ENCODE measurements at places on chromosomes 3 and 15.

DNA sequence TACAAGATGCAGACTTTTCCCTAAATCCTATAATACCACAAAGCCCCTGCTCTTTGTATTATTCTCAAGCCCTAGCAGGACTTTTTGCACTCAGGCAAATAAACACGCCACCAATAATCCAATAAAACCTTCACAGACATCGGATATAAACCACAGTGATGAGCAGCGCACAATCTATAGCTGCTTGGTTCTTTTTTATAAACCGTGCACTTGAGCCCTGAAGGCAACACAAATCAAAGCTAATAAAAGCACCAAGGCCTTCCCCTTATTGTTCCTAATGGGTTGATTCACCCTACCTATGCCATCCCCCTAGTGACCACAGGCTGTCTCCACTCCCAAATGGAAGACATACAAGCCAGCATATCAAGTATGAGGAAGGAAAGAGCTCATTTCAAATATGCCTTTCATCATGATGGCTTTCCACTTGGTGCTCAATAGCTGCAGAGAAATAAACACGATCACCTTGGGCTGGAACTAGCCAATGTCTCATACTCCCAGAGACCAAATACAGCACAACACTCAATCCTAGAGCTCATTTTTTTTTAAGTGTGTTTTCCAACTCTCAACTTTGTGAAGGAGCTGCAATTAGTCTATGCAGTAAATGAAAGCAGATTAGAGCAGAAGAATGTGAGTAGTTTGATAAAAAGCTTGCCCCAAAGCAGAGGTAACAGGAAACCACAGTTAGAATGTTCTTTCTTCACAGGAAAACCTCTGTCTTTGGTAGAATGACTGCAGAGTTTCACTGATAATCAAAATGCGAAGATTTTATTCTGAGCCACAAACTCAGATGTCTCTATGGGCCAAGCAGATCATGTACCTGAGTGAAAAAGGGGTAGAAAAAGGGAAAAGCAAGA, 573.9 kb downstream of the AGBL1 start:
- DNase-seq = no peak

DNA sequence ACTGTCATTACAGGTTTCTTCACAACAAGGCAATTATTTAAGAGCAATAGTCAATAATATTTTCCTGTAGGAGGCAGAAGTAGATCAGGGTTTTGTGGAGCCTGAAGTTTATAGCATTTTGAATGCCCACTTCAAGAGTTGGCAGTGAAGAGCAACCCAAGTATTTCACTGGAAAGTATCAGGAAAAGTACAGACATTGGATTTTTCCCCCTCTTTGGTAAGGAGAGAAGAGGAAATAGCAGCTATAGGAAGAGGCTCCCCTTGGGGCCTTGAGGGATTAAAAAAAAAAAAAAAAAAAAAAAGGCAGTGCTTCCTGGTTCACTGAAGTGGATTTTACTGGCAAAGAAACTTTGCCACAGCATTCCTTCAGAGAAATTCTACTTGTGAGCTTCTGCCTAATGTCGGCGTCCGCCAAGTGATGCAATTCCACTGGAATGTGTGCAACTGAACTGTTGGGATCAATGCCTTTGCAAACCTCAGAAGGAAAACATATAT, 5.7 kb upstream of the CNTN6 start:
- peak; percentile 77 for DNase-seq

- no peak for DNase-seq
Observed at GRCh38 chr15:84715441-84716035, 401 bp downstream of the SEC11A start.

DNA sequence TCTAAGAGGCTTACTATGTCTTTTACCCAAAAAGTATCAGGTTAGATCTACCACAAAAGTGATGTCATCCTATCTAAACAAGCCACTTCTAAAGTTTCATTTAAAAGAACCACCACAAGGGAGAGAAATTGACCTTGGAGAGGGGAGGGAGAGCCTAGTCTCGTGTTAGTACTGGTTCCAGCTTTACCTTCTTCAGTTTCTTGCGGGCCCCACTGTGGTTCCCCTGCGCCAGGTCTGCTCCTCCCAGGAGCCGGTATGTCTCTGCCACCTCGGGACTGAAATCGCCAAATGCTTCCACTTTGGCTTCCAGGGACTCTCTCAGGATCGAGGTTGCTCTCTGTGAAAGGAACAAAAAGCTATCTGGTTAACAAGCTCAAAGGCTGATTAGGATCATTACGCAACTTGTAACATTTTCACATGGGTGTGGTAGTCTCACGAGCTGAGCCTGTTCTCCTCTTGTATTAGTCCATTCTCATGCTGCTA, 51.1 kb downstream of the SYNM start:
- no peak for DNase-seq

DNA sequence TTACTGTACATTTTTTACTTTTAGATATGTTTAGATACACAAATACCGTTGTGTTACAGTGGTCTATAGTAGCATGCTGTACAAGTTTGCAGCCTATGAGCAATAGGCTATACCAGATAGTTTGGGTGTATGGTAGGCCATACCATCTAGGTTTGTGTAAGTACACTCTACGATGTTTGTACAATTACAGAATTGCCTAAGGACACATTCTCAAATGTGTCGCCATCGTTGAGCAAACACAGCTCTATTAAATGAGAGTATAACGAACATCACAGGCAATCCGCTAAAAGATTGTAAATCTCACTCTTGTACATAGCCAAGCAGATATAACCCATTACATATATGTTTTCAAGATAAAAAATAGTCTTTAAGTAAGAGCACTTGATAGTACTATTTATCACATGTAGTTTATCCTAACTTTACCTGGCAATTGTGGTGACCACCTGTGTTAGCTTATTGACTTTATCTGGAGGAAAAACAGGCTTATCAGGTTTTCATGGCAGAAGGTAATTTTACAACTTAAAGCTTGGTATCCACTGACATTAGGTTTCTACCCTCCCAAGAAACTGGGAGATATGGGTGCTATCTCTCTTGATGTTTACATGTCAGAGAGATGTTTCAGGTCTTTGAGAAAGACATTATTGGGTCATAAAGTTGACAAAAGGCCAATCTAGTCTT, 898.7 kb downstream of the NSUN3 start:
- no peak for DNase-seq

DNA sequence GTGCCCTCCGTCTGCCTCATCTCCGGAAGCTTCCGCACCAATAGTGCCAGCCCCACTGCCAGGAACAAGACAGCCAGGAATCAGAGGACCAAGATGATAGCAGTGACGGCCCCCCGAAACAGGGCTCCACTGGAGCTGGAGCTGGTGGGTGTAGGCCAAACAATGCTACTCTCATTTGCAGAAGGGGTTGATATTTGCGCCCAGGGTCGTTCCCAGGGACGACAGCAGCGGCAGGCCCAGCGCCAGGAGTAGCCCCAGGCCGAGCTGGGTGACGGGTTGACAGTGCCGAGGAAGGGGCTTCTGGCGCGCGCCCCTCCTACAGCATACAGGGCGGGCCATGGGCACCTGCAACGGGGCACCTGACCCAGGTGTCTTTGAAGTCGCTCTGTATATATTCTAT, 301.4 kb downstream of the CNTN6 start:
- DNase-seq = no peak

- DNase-seq = no peak
Observed at GRCh38 chr3:48492461-48493202, 11.3 kb downstream of the SHISA5 start.

DNA sequence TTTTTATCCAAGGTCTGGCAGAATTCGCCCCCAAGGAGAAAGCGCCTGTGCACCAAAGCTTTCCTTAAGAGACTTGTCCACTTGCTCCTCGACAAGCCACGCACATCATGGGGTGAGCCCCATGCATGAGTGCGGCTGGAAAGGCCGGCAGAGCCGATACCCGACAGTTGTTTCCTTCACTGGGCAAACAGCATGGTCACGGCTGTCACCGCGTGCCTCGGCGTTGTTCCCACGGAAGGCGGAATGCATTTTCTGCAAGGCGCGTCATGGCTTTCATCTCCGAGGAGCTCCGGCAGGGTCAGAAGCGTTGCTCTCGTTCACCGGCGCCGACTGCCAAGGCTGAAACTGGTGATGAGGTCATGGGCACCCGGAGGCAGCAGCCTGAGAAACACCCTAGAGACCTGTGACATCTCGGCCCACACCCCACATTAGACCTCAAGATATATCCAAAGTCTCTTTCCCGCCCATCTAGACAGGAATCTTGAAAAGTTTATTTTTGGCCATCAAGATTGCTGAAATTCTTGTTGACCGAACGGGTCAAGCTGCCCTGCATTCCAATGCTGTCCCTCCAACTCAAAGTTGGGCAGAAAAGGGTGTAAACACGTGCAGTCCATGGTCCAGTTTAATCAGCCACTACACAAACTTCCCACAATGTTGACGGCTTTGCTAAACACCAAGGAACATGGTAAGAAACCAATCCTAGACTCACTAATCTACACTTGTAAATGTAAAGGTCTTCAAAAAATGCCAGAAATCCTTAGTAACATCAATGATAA, 604 bp upstream of the TJP1 start:
- DNase-seq = peak; percentile 58

DNA sequence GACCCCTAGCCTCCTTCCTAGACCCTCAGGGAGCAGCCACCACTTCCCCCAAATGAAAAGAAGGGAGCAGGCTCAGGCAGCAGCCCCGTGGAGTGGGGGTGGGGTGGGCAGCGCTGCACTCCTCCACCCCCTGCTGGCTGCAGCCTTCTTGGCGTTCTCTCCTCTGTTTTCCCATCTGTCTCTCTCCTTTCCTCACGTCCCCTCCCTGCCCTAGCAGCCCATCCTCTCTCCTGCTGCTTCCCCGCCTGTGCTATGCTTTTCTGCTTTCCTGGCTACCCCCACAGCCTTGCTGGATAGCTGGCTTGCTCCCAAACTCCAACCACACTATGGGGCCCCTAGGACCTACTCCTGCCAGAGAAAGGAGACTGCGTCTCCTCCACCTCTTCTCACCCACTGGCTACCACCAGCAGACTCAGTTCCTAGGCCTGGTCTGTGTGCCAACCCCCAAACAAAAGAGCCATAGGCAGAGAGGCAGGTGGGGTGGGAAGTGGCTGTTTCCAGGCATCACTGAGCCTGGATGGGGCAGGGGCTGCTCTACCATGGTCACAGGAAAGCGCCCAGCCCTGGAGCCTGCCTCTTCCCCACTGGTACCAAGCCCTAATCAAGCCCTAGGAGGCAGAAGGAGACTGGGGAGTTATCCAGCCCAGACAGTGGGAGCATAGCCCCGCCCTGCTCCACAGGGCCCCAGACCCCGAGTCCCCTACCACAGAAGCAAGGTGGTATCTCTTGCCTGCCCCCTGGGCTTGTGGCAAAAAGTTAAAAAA, 3.4 kb upstream of the DISP2 start:
- DNase-seq = no peak

DNA sequence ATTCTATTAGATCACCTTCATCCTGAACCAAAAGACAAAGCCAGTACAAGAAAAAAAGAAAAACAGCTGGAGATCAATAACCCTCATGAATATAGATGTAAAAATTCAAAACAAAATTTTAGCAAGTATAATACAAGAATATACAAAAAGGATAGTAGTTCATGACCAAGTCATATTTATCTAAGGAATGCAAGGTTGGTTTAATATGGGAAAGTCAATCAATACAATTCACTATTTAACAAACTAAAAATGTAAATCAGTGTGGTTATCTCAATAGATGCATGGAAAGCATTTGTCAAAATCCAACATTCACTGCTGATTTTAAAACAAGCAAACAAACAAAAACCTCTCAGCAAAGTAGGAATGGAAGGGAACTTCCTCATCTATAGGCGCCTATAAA, 11.0 kb upstream of the GPR27 start:
- DNase-seq = no peak

GRCh38 chr15:70036585-70037291, 61.0 kb downstream of the TLE3 start:
- no peak for DNase-seq

DNA sequence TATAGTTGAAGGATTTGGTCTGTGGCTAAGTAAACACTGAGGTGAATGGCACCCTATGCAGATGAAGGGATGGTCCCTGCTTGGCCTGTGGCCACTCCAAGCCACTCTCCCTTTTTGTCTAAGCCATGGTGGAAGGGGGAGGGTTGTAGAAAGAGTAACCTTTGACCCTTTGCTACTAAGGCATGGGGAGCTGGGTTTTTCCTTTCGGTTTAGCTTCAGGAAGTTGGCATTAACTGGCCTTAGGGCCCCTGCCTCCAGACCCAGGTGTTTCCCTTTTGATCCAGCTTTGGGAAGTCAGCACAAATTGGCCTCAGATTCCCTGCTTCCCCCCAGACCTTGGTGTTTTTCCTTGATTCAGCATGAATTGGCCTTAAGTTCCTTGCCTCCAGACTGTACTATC, 49.5 kb downstream of the EFCAB12 start:
- DNase-seq = no peak

DNA sequence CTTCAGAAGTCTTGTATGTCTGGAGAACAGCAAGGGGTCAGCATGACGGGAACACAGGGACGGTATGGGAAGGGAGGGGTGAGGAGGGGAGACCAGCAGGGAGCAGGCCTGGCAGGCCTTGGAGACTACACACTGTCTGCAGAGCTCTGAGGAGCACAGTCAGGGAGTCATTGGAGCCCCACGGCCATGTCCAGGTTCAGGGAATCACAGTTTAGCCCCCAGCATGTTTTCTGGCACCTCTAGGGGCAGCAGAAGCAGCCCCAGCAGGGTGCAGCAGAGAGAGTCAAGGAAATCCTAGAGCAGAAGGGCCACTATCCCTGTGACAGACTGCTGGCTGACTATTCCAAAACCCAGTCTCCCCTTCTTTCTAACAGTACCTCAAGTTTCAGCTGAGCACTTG, 3.2 kb downstream of the LAMP3 start:
- no peak for DNase-seq

GRCh38 chr3:4375911-4376310, 72.7 kb downstream of the SETMAR start:
- no peak for DNase-seq

- no peak for DNase-seq
Observed at GRCh38 chr3:184778426-184779332, 33.3 kb upstream of the VPS8 start.

GRCh38 chr15:28985316-28985645, 99.5 kb downstream of the APBA2 start:
- no peak for DNase-seq

- no peak for DNase-seq
Observed at GRCh38 chr3:157078131-157078810, 81.7 kb downstream of the CCNL1 start.

- DNase-seq = no peak
Observed at GRCh38 chr3:10354361-10355015, 33.6 kb upstream of the SEC13 start.

DNA sequence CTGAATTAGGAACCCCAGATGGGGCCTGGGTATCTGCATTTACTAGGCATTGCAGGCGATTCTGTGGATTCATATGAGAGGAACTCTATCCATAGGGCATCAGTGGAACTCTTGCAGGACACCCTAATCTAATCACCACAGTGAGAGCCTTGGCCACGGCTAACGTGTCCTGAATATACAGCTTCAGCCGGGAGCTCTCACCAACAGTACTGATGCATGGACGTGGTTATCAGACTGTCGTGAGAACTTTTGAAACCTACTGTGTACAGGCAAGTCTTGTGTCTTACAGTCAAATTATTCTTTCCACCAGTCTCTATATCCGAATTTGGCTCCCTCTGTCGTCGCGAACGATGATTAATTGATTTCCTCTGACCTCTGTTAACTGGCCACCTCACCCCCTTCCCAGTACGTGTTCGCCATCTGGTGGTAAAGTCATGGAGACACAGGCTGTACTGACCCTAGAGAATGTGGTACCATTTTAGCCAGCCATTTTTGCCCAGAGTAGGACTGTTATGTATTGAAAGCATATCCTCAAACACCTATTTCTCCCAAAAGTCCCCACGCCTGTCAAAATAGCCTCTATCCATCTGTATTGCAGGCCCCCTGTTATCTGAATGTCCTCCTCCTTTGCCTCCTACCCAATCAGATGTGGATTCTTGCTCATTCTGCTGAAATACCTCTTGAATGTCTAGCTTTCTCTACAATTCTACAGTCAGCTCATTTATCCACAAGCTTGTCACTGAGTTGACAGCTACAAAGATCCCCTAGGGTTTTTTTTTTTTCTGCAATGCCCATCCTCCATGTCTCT, 39.7 kb downstream of the GLDN start:
- peak; percentile 77 for DNase-seq

All from muscle of arm (tissue), 14 donors.